Inflammatory macrophage (primary cell): ENCODE measurements at places on chromosomes 7 and 10.

DNA sequence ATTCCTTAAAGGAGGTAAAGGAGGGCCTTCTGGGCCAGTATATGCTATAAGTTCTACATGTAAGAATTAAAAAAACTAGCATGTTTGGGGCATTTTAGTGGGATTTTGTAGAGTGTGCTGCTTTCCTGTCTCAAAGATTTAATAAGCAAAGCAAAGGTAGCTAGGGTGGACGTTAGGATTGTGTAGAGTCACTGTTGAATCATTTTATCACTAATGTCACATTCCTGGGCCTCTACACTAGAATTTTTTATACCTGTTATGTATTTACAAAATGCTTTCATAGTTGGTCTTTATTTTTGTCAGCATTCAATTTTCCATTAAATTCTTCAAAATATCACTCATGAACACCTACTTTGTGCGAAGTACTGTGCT, 139.4 kb upstream of the PHYHIPL start:
- no peak for DNase-seq

- DNase-seq = no peak
Measured at GRCh38 chr10:63588436-63589167, 67.4 kb downstream of the REEP3 start.

DNA sequence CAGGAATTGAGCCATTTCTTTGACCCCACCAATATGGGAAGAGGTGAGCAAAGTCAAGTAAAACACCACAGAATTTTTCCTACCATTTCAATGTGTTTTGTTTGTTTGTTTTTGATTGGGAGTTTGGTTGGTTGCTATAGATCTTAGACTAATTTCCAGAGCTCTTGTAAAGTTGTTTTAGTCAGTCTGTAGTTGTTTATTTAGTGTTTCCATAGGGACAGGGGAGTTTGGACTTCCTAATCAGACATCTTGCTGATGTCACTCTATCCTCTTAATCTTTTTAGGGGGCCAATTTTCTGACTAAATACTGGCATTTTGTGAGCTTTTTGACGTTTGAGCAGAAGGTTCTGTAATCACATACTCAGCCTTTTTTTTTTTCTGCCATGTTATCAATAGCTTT, 266.9 kb downstream of the ABCA13 start:
- no peak for DNase-seq

DNA sequence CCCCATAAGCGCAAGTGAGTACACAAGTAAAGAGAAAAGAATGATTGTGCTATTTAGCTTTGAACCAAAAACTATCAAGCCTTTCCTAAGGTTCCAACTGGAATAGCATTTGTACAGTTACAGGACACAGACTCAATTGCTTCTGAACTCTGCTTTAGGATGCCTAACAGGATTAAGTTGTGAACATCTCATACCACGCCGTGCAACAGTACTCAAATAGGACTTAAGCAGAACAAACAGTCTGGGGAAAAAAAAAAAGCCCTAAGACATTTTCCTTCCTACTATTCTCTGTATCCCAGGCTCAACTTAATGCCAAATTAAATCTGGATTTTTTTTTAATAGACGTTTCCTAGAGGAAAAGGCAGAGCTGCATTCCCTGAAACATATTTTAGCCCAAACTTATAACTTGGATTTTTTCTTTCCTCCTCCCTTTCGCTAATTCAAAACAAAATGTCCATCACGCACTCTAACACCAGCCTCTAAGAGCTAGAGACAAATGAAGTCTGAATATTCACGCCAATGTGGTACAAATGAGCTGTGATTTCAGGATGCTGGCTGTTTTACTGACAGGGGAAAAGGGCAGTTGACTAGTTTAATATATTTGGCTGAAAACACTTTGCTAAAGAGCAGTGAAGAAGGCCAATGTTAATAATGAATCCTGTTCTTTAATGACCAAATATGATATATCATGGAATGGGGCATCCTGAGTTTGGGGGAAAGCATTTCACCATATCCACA, 68.6 kb downstream of the CALD1 start:
- DNase-seq = no peak

DNA sequence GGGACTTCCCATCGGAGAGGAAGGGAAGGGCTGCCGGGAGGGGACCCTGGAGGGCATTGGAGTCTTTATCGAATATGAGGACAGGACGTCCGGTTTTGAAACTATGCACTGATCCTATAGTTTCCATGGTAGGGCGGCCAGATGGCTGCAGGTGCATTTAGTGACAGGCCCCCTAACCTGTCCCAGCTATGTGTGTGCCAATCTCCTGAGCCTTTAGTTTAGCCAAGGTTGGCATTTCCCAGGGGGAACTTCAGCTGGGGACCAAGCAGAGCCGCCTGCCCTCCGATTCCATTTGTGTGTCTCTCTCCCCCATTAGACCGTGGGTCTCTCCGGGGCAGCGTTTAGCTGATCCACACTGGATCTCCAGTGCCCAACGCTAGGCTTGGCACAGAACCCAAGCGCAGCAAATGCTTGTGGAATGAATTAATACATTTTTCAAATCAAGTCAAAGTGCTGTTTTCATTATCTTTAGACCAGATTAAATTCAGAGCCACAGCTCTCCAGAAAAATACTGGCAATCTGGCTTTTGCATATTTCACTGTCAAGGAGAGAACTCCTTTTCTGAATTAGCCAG, 19.9 kb downstream of the TMEM270 start:
- no peak for DNase-seq

- no peak for DNase-seq
Measured at GRCh38 chr7:11737723-11738122, 94.3 kb downstream of the THSD7A start.
